Activated T-helper 1 cell treated with anti-CD3 and anti-CD28 coated beads, Interleukin-2, amount 50 U/mL, for 16 hours (primary cell): ENCODE measurements at places on chromosomes 3 and 15.

- no peak for DNase-seq
Measured at GRCh38 chr15:58472221-58472620, 40.4 kb downstream of the LIPC start.

GRCh38 chr3:19384868-19385267, 236.6 kb downstream of the KCNH8 start:
- DNase-seq: no peak

DNA sequence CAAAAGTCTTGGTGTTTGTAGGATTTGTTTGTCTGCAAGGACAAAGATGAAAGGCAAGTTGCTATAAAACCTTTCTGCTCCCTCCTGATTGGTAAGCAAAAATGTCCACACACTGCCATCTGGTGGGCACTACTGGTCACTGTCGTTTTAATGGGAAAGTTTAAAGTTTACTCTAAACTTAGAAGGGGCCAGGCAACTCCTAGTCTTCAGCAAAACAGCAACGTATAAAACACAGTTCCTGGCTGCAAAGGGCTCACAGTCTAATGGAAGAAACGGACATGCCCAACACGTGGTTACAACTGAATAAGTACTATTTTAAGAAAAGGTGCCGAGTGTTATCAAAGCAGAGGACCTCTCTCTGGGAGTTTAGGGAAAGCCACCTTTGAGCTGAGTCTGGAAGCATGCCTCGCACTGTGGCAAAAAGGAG, 23.7 kb upstream of the TPRG1 start:
- DNase-seq: peak; percentile 42

- no peak for DNase-seq
Measured at GRCh38 chr3:46559091-46559704, 6.9 kb downstream of the LRRC2 start.

- DNase-seq: no peak
Measured at GRCh38 chr3:193982258-193982659, 153.7 kb upstream of the HES1 start.

DNA sequence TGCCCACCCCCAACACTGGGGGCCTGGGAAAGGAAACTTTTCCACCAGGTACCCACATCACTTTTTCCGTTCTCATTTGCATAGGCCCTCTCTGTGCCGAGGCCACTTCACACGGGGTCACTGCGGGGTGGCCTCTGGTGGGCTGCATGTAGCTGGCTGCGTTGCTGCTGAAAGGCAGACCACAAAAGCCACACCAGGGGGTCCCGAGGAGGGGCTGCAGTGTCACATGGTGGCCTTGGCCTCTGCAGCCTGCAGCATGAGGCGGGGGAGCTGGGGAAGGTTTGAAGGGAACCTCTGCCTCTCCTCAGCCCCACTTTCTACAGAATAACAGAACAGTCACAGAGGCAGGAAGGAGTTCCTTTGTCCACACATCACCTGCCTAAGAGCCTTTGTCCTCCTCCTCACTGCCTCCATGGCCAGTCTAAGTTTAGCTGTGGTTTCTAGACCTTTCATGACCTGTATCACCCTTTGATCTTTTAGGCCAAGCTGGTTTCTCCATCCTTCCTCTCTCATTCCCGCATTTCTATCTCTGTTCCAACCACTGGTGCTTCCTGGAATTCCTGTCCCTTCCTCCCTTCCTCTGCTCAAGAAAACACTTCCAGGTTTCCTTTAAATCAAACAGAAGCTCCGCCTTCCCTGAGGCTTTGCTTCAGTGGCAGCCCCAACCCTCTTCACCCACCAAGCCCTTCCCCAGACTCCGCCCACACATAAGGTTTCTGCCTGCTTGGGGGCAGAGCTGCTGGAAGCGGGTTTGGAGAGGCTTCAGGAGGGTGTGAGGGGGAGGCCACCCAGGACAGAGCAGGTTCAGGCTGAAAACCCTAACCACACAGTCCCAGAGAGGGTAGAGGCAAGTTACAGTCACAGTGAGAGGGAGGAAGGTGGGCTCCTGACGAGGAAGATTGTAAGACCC, 150.7 kb upstream of the TLE3 start:
- no peak for DNase-seq

GRCh38 chr3:172539273-172539672, 16.0 kb upstream of the TNFSF10 start:
- DNase-seq: no peak

DNA sequence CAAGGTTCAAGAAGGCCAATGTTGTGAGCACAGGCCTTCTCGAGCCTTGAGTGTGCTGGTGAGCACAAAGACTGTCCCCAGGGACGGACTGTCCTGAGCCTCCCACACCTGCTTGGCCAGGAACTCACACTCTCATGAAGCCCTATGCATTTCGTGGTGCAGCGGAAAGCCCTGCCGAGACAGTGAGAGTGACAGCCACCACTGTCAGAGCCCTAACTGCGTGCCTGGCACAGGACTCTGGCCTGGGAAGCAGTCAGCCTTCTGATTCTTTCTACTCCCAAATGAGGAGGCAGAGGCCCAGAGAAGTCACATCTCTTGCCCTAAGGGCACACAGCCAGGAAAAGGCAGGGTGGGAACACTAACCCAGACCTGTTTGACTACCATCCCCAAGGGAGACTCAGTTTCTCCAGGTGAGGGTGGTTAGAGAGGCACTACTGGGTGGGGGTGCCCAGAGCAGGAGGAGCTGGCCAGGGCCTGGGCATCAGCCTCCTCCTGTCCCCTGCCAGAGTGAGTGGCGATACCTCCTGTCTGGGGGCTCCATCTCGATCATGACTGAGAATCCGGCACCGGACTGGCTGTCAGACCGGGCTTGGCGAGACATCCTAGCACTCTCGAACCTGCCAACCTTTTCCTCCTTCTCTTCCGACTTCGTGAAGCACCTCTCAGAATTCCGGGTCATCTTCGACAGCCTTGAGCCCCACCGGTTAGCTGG, 50.8 kb downstream of the SEMA3G start:
- no peak for DNase-seq

- no peak for DNase-seq
Measured at GRCh38 chr3:139935016-139935865, at the start of gene CLSTN2. TSS of gene CLSTN2 (plus strand) at chr3:139935185.

DNA sequence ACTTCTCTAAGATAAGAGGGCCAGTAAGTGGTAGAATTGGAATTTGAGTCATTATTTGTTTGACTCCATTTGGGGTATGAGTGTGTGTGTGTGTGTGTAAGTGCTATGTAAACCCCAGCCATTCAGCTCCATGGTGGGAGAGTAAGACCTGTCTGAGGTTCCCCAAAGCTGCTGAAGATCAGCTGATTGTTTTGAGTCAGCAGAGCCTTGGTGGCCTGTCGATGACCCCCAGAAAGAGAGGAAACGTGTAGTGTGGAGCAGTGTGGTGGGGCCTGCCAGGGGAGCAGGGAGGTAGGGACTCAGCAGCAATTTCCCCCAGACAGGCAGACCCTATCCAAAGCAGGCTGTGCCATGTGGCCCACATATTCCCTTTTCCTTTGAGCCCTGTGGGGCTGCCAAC, 5.3 kb downstream of the DVL3 start:
- DNase-seq: no peak

DNA sequence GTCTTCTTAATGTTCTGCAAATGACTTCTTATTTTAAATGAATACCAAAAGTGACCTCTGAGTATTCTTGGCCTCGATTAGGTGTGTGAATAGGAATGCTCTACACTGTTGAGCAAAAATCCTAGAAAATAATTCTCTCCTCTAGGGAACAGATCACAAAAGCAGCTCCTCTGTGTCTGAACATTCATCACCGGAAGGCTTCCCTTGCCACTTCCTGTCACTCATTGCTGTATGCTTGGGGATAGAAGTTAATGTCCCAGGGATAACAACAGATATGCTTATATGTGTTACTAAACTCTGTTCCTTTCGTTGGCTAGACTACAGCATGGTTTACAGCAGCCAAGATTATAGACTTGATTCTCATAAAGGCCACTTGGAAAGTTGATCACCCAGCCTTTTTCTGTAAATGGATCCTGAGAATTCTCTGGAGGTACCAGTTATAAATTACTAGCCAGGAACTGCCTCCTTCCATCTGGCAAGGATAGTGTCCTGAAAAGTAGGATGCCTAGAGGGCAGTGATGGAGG, 16.0 kb upstream of the PTX3 start:
- no peak for DNase-seq

DNA sequence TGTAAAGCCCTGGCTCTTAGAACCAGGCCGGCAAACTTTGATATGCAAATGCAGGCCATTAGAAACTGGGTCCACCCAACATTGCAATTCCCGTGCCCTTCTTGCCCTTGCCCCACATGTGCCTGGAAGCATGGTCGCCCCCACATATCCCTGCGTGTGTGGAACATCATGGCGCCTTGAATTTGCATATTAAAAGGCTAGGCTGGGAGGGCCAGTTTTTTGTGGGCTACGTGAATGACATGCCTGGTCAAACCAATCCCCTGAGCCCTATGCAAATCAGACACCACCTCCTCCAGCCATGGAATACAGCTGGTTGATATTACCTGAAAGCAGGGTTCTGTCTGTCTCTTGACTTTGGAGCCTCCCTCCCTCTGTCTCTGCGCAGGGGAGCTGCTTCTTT, 58.7 kb upstream of the ARHGEF26 start:
- DNase-seq: no peak

DNA sequence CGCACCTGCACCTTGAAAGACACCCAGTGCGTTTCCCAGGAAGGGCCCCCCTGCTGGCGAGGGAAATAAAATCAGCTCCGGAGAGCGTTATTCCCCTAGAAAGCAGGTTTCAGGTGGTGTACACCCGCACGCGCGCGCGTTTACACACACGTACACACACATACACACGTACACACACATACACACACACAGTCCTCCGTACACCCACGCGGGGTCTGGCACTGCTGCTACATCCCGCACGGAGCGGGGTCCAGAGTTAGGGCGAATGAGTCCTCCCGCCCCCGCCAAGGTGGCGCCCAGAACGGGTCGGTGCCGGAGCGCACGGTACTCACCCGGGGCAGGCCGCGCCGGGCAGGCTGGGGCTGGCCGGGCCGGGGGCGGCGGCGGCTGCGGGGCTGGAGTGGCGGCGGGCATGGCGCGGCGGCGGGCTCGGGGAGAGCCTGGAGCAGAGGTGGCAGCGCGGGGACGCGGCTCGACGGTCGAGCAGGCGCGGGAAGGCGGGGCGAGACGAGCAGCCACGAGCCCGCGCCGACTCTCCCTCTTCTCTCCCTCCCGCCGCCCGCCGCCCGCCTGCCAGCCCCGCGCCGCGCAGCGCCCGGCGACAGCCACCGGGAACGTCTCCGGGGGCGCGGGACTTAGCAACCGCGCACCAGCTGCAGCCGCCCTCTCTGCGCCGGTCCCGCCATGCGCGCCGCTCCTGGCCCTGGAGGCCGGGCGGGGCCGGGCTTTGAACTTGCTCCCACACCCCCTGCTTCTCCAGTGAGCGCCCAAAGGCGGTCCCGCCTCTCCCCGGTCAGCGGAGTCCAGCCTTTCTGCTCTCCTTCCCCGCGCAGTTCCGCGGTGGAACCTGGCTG, at the start of gene DCLK3:
Gene DCLK3, minus strand, starts transcription at position 704 of the 854 bp plus-strand sequence. Its CDS starts 290 bp downstream, at position 414.
- DNase-seq: no peak

DNA sequence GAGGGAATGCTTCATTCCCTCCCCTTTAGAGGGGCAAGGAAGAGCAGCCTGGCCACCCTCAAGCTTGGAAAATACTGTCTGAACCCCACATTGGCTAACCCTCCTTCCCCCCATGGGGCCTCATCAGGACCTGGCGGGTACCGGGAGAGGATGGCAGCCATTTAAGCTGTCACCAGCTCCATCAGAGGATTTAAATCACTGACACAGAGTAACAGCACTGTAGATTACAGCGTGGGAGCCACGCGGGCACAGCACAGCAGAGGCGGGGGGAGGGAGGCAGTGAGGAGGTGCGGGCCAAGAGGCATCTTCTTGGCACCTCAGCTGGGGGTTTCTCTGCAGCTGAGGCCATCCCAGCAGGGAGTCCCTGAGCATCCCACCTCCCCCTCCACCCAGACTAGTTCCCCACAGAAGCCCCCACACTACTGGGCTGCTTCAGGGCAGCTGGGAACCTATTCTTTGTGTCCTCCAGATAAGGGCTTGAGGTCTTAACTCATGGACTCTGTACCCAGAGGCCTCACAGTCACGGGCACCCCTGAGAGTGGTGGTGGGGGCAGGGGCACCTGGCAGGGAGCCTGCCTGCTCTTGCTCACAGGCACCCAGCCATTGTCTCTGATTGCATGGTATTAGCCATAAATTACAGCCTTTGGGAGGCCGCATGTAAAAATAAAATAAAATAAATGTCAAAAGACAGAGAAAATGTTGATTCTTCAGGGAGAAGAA, 21.9 kb upstream of the CACNA2D2 start:
- no peak for DNase-seq

- no peak for DNase-seq
Measured at GRCh38 chr3:146513386-146514051, 30.9 kb downstream of the PLSCR1 start.

DNA sequence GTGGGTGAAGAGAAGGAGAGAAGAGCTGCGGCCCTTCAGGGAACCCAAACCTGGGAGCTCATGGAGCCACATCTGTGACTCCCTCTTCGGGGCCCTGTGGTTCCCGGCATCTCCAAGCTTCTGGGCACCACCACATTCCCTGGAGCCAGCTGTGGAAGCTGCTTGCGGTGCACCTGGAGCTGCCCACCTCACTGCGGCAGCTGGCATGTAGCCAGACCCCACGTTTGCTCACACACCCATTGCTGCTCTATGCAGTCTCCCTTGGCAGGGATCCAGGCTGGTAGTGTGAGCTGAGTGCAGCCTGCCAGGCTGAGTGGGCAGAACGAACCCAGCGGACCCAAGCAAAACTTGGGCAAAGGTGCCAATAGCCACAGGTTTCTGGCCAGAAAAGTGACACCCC, 16.8 kb upstream of the PLA2G4E start:
- no peak for DNase-seq

- DNase-seq: no peak
Measured at GRCh38 chr3:8152821-8153418, 348.7 kb upstream of the LMCD1 start.

DNA sequence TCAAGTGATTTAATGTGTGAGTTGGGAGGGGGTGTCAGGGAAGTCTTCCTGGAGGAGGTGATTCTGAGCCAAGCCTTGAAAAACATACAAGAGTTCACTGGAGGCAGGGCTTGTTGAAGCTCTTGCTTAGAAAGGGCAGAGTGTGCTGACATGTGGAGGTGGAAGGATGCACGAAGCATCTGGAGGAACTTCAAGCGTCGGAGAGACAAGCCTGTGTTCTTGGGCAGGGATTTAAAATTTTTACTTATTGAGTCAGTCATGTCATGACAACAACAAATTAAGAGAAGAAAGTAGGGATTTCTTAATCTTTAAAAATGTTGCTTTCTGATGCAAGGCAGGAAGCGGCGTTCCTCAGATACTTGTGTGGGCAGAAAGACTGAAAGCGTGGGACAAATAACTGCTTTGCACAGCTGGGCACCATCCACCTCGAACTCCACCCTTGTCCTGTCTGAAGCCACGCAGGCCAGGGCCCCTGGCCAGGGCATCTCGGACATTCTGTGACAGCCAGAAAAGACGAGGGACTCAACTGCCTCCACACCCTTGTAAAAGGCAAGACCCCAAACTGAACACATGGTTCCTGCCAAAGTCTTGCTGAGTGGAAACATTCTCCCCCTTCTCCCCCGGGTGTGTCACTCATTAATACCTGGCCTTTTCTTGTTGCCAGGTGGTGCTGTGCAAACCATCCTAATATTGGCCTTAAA, 6.9 kb upstream of the IL16 start:
- DNase-seq: no peak
